ENCODE measurements at places on chromosomes 11 and 22.
A peak's percentile ranks its signal among the peaks of the same experiment; 100 is the strongest.

DNA sequence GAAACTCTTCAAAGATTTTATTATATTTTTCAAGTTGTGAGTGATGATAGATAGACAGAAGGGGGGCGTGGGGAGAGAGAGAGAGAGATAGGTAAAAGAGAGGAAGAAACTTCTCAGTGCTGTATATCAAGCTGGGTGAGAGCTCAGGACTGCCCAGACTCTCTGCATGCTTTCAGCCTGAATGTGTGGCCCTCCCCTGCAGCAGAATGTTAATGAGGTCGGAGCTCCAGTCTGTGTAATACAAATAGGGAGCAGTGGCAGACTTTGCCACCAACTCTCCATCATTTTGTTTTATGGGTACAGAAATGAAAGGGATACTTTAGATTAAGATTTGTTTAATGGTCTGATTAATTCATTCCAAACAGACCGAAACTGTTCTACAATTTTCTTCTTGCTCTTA, 752.8 kb downstream of the OPCML start:
- no peak for DNase-seq

GRCh38 chr11:132258875-132259274, 888.5 kb downstream of the NTM start:
- DNase-seq = no peak

DNA sequence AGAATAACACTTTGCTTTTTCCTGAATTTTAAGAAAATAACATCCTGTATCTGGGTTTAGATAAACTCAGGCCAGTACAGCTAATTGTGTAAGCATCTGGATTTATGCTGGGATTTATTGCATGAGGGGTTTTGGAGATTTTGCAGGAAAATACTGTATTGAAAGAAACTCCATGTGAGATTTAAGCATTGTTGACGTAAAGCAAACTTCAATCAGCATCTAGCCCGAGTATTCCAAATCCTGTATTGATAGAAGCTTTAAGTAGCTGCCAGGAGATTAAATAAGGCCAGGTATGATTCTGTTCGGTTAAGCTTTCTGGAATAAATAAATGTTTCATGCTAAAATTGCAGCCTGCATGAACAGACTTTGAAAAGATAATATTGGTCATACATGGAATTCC, 36.3 kb upstream of the LYVE1 start:
- no peak for DNase-seq

DNA sequence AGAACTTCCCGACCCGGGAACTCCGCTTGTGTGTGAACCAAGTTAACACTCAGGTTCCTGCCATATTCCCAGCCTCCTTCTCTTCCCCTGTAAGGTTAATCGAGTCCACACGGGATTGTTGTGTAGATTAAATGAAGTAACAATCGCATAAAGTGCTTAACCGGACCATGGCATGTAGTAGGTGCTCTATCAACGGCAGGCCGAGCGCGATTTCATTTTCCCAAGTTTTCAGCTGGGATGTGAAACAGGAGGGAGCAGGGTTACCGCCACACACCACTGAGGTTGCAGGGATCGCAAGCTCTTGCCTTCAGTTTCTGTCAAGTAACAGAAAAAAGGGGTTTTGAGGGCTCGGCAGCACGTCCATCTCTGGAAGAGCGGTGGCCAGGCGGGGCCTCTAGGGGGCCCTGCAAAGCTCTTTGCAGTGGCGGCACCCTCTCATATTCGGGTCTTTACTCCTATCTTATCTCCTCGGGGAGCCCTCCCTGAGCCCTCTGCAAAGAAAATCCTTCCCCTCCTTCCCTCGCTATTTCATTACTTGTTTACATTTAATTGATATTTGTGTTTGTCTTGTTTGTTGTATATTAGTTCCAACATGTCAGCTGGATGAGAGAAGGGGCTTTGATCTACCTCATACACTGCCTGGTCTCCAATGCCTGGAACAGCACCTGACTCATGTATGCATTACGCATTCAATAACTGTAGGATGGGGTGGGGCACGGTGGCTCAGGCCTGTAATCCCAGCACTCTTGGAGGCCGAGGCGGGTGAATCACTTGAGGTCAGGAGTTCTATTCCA, 816 bp upstream of the PLEKHA7 start:
- DNase-seq = peak; percentile 77

DNA sequence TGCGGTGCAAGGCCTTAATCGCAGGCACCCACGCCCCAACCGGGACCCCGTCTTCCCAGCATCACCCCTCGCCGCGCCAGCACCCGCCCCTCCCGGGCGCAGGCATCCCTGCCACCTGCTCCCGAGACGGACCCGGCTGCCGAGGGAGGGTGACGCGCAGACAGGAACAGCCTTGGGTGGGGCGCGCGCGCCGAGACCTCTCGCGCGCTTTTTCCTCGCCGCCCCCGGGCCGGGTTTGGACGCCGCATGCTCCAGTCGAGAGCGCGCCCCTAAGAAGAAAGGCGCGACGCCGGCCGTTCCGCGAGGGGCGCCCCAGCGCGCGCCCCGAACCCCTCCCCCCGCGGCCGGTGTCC, 504 bp downstream of the CFL1 start:
- no peak for DNase-seq

GRCh38 chr22:46010207-46010867, 33.4 kb upstream of the WNT7B start:
- DNase-seq = no peak

GRCh38 chr11:11265994-11266606, 87.0 kb downstream of the CSNK2A3 start:
- DNase-seq = peak; percentile 93

DNA sequence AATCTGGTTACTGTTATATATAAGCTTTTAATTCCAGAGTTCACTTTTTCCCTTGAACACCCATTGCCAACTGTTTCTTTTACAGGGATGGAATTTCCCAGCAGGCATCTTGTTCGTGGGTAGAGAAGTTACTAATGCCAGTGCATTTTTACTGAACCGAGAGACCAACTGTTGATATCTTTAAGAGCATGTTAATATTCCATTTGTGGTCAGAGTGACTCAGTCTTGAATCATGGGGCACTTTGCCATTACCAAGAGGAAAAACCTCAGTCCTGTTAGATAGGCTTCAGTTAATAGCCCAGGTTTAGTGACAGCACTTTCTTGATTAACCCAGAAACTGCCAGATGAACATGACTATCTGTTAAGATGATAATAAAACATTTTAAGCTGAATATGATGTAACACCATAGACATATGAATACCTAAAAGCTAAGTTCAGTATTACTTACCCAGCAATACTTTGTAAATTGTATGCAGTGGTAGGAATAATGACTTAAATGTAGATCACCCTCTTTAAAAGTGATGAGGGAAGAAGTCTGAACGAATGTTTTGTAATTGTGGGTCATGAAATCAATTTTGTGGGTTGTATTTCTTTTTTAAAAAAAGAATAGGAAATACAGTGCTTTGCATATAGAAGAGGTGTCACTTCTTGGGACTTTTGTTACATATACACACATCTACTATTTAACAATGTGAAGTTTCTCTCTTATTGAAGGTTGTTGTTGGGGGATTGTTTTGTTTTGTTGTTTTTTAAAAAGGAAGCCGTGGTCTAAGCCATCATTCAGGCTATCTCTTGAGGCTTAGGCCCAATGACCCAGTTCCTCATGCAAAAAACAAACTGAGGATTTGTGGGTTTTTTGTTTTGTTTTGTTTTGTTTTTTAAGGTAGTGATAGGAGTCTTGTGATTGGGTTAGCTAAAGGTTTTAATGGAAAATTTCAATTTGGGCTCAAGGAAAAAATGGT, 79.2 kb upstream of the GRIK4 start:
- no peak for DNase-seq

DNA sequence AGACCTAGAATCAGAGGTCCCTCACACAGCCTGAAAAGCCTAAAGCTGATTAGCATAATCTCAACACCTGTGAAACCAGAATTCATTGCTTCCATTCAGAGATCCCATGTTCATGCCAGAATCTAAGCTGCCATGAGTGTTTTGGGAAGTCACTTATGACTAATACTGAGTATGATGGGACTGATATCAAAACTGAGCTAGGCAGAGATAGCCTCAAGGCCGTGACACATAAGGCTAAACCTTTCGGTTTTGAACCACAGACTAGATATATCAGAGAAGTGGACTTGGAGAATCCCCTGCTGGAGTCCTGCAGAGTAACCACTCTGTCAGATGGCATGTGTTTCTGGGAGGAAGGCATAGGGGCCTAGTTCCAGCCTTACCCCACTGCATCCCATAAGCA, 23.1 kb upstream of the GLYATL2 start:
- no peak for DNase-seq

Measured in endodermal cell (in vitro differentiated cells).